Fibroblast of the conjunctiva (primary cell): ENCODE measurements at places on chromosomes 2 and 18.

GRCh38 chr2:74865770-74866674 is 32.1 kb downstream of the HK2 start:
- DNase-seq, result no peak

DNA sequence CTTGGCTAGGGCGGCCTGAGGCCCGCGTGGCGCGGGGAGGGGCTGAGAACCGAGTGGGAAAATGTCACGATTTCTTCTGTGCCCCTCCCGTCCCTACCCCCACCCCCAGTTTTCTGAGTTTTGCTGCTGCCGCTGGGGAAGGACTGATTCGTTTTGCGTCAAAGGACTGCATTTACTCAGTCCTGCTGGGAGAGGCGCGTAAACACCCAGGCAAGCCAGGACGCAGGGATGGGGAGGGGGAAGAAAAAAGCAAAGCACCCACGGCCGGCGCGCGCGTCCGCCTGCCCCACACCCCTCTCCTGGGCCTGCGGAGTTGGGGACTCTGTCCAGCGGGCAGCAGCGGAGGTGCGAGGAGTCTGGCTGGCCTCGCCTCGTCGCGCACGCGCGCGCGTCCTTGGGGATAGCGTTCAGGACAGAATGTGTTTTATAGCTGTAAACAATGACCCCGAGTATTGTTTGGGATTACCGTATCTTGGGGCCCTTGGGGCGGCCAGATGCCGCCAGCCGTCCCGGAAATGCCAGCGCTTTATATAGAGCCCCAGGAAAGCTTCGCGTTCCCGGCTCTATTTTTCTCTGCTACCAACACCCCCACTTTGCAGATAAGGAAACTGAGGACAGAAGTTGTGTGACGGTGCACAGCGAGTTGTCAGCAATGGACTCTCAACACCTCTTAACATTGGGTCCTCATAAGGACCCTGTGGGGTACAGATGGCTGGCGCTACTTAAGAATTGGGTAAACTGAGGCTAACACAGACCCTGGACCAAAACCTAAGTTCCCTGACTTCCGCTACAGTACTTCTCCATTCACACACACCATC is 1.7 kb upstream of the FOSL2 start:
- DNase-seq, result peak; percentile 72

GRCh38 chr2:1600191-1601066 is 143.9 kb downstream of the PXDN start:
- DNase-seq, result peak; percentile 21

- DNase-seq, result peak; percentile 87
Measured at GRCh38 chr2:215712871-215713790, 277.3 kb upstream of the FN1 start.

GRCh38 chr2:101442667-101443061 is 32.2 kb downstream of the RFX8 start:
- no peak for DNase-seq

DNA sequence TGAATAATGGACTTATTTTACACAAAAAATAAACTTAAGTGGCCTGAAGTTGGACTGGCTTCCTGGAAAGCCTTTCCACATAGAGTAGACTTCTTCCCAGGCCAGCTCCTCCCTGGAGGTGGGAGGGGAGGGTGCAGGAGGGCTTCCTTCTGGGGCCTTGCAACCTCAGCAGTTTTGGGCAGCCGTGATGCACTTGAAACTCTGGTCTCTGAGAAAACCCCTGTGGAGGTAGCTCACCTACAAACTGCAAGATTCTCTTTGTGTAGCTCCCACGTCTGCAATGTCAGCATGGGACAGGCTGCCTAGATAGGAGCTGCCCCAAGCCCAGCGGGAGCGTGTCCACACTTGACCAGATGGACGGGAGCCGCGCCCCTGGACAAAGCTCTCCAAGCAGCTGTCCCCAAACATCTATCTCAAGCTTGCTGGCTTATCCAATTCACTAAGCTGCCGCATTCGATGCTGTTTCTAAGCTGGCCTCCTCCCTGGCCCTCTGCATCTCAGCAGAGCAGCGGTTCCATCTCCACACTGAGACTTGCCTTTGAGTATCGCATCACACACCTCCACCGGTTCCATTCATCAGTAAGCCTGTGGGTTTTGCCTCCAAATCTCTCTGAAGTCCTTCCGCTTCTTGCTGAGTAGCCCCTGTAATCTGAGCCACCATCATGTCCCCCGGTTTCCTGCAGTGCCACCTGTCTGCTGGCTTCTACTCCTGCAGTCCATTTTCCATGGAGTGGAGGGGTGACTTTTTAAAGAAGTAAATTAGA is 1.6 kb upstream of the LPIN1 start:
- no peak for DNase-seq

- peak; percentile 72 for DNase-seq
Measured at GRCh38 chr2:237932731-237933131, 34.1 kb upstream of the UBE2F start.

DNA sequence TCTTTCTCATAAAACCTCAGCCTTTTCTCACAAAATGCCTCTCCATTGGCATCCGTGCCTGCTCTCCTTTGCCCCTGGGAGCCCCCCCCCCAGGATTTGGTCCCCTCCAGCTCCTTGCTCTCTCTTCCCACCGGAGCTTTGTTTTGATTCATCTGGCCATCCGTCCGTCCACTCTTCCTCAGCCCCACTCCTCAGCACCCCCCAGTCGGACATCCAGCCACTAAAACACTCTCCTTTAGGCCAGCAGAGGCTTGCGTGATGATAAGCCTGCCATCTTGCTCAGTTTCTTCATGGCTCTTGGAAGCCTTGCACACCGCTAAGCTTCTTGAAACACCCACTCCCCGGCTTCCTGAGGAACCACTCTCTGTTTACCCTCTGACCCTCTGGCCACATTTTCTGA is 31.5 kb upstream of the GNAL start:
- DNase-seq, result no peak

DNA sequence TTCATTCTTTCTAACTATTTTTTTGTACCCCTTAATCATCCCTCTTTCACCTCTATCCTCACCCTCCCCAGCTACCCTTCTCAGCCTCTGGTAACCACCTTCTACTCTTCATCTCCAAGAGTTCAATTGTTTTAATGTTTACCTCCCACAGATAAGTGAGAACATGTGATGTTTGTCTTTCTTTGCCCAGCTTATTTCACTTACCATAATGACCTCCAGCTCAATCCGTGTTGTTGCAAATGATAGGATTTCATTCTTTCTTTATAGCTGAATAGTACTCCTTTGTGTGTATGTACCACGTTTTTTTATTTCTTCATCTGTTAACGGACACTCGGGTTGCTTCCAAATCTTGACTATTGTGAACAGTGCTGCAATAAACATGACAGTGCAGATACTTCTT is 22.1 kb upstream of the TMEM37 start:
- DNase-seq, result no peak

DNA sequence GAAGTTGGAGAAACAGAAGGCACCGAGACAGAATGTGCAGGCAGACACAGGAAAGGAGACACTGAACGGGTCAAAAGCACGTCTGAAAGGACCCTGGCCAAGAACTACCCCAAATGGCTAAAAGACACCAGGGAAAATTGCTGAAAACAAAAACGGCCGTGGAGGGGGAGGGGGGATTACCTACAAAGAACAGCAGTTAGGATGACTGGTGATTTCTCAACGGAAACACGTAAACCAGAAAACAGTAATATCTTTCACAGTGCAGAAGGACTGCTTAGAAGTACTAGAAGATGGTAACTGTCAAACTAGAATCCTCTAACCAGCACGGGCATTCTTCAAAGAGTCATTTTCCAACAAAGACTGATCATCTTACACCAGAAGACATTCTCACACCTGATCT is 142.6 kb downstream of the HDAC4 start:
- no peak for DNase-seq

DNA sequence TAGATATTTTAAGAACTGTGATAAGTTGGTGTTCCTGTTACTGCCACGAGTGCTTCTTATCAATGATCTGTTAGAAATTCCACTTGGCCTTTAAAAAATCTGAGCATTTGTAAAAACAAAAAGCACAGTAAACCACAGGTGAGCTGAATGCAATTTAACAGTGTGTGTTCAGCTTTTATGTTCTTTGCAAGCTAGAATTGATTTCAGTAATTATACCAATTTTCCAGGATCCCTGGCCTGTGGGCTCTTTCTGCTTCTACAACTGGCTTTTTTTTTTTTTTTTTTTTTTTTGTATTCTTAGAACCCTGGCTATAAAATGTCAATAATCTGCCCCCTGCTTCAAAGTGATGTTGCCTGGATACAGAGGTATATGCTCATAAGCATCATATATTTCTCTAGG is 548.5 kb upstream of the SLC8A1 start:
- DNase-seq, result no peak

GRCh38 chr2:186526281-186526680 is 40.2 kb downstream of the ZC3H15 start:
- no peak for DNase-seq

DNA sequence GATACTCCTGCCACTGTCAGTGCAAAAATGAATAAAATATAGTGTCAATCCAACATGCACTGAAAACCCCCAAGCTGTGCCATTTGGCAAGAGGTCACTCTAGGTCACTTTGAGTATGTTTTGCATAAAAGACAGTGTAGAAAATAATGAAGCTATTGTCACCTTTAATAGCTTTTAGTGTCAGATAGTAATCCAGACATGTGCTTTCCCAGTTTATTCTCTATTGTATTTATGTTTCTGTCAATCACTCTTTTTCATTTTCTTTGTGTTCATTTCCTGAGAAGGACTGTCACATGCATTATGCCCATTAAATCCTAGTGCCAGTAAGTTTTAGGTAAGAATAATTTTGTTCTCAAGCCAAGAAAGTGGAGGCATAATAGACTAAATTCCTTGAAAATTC is 1073.9 kb upstream of the CDH2 start:
- DNase-seq, result no peak

DNA sequence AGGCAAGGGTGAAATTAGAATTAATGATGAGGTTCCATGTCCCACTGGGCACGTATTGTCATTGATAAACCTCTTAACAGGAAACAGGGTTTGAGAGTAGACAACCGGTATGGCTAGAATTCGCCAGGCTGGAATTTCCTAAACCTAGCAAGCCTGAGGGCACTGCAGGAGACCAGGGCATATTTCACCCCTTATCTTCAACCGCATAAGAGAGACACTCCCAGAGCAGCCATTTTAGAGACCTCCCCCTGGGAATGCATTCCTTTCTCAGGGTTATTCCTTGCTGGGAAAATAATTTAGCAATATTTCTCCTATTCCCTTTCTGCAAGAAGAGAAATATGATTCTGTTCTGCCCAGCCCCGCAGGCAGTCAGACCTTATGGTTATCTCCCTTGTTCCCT is 334.6 kb upstream of the LYPD1 start:
- no peak for DNase-seq

GRCh38 chr18:45166341-45166835 is 448.9 kb upstream of the SLC14A2 start:
- peak; percentile 83 for DNase-seq

DNA sequence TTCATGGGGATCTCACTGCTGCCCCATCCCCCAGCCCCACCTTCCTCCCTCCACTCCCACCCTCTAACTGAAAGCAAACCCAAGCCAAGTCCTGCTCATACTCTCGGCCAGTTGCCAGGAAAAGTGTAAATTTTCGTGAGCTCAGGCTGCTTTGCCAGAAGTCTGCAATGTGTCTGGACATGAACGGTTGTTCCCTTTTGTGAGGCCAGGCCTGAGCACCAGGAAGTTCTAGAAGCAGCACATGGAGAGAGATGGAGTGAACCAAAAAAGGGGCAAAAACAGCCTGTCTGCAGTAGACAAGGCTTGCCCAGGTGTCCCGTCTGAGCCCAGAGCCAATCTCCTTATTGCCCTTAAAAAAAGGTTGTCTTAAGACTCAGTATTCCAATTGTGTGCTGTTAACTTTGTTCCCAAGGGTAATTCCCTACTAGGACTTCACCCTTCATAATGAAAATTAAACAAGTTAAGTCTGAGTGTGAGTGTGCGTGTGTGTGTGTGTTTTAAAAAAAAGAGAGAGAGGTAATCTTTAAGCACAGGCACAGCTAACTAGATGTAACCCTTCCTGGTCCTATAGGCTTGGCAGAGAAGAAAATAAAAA is 247.1 kb downstream of the BCL11A start:
- no peak for DNase-seq

- no peak for DNase-seq
Measured at GRCh38 chr2:241087420-241088268, 14.4 kb downstream of the MTERF4 start.

DNA sequence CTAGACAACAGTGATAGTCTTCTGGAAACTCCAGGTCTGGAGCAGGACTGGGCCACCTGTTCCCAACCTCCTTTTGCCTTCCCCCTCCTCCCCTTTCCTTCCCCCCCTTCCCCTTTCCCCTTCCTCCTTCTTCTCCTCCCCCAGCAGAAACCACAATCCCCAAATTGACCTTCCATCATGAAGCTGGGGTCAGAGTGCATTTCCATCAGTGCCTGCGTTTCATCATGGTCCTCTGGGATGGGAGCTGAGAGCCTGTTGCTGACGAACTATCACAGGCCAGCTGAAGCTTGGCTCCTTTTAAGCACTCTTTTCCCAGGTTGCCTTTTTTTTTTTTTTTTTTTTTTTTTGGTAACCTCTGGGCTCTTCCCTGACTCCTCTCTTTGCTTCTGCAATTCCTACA is 52.6 kb upstream of the SMAD2 start:
- no peak for DNase-seq

DNA sequence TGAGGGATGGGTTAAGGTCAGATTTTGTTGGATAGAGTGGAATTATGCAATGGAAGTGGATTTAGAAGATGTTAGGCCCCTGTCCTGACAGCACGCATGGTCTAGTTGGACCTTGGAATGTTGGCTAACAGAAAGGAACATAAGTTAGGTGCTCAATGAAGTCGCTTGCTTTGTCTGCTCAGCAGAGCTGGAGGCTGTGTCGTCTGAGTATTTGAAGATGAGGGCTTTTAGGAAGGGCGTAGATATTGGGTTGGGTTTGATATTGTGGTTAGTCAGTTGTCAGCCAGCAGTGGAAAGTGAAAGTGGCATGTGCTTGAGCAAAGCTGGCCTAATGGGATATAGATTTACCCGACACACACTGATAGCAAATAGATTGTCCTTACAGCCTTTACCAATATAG is 239.3 kb downstream of the PRKCE start:
- DNase-seq, result no peak

DNA sequence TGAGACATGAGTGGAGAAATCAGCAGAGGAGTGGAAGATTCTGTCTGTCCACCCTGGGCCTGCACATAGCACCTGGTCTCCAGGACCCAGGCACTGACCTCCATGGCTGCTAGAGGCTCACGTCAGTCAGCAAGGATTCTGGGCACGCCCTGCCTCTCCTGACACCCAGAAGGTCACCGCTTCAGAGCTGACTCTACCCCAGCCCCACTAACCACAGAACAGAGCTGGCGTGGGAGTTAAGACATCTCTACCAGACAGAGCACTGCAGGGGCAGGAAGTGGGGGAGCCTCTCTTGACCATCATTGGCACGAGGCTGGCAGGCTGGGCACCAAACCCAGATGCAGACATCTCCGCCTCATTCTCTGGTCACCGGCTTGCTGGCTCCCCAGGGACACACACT is 3.0 kb downstream of the ADCY3 start:
- no peak for DNase-seq

- no peak for DNase-seq
Measured at GRCh38 chr18:32595832-32596231, 125.2 kb upstream of the GAREM1 start.

DNA sequence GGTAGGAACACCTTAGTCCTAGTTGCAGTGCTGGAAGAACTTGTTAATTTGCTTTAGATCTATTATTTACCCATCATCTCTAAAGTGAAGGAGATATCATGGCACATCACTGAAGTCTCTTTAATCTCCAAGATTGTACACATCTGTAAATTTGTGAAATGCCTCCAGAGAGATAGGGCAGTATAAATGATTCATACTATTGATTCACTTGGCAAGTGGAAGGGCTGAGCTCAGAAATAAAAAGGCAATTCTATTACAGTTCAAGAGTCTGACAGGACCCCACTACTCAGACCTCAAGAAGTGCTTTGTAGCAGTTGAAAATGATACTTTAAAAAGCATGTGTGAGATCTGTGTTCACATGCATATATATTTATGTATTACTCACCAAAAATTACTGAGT is 489.3 kb downstream of the DCC start:
- DNase-seq, result no peak
